ENCODE measurements at places on chromosomes 11 and 22. TPM values are rescaled to one million over a fixed set of nuclear protein-coding genes. Genes with fewer than 3 reads are reported as not detected.

DNA sequence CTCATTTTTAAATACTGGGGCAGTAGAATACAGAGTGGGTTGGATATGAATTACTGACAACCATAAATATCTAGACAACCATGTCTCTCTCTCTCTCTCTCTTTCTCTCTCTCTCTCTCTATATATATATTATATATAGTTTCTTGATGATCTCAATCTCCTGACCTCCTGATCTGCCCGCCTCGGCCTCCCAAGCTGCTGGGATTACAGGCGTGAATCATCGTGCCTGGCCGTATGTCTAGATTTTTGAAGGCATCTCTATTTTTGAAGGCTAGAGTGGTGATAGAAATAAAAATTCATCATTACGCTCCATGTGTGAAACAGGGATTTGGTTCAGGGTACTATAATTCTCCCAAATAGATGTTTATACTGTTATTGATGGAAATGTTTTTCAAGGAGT lies 84.1 kb downstream of the DDX10 start:
- no peak for DNase-seq

DNA sequence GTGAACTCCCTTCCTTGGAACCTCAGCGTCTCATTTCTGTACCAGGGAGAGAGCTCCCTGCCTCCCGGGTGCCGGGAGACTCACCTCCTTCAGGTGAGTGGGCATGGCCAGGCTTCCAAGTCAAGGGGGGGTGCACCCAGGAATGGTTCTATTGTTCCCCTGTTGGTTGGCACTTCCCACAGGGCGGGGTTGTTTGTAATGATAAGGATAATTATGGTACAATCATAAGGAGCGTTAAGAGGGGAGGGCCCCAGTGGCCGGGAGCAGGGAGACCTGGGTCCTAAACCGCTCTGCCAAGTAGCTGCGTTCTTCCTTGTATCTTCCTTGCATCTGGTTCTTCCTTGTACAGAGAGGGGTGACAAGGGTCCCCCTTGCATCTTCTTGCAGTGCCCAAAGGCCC lies 79.1 kb downstream of the LRRC32 start:
- DNase-seq, result no peak

- DNase-seq, result no peak
Observed at GRCh38 chr11:61916737-61917333, 531 bp downstream of the RAB3IL1 start.

DNA sequence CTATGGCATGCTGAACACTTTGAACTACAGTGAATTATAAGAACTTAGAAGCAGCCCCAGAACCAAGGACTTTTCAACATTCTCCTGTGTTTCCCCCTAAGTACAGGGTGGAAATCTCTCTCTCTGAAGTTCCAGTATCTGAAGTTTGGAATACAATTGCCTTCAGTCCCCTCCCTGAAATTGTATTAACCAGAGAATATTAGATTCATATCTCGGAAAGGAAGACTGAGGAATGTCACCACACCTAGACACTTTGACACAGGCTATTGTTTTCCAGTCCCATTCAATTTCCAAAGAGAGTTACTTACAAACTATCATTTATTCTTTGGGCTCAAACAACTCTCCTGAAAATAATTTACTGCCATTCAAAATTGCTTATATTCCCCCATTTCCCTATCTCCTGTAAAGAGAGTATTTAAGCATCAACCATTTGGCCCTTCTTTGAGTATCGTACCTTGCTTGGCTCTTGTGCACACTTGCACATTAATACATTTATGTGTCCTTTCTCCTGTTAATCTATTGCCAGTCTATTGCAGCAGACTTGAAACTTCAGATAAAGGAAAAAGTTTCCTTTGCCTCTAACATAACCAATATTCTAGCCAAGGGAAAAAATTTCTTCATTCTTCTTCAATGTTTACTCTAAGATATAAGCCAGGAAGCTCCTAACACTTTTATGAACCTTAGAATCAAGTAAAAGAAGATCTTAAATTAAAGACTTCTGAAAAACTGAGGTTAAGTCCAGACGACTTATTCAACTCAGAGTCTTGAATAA lies 402.4 kb upstream of the DDI1 start:
- no peak for DNase-seq

DNA sequence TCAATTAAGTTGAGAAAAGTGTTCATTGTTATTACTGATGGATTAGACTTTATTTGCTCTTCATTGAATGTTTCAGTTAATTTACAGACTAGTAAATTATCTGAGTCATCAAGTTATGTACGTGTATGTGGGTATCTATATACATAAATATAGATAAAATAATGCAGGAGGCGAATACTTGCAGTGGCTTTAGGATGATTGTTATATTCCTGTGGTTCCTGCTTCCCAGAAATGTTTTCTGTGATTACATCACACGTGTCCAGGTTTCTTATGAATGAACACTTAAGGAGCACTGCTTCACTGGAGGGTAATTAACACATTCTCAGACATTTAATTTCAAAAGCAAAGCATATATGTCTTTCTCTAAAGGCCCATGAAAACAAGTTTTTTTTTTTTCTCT lies 28.4 kb downstream of the YAP1 start:
- no peak for DNase-seq

DNA sequence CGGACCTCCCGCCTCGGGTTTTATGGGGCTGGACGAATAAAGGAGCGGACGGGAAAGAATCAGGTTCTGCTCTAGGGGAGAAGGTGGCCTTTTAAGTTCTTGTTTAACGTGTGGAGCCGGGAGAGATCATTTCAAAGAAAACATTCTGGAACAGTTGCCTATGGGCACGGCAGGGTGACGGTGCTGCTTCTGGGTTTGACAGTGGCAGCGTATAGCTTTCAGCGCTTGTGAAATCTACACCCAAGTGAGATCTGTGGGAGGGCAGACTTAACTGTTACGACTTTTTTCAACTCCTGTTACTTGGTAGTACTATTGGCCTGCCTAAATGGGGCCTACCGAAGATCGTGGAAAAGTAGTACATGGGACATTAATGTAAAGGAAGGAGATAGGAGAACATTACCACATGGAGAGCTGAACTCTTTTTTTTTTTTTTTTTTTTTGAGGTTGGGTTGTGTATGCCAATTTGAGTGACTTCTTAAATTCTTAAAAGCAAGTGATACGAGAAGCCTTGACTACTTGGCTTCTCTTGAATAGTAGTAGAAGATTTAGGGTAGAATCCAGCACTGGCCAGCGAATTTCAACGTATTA lies 743 bp downstream of the USP47 start:
- DNase-seq, result peak; percentile 82

DNA sequence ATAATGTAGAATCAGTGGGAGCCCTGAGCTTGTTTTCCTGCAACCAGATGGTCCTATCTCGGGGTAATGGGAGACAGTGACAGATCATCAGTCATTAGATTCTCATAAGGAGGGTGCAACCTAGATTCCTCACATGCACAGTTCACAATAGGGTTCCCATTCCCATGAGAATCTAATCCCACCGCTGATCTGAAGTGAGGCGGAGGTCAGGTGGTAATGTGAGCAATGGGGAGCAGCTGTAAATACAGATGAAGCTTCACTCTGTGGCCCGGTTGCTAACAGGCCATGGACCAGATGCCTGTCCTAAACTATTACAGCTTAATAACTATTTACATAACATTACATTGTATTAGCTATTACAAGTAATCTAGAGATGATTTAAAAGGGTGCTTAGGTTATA lies 17.0 kb downstream of the DIXDC1 start:
- no peak for DNase-seq

DNA sequence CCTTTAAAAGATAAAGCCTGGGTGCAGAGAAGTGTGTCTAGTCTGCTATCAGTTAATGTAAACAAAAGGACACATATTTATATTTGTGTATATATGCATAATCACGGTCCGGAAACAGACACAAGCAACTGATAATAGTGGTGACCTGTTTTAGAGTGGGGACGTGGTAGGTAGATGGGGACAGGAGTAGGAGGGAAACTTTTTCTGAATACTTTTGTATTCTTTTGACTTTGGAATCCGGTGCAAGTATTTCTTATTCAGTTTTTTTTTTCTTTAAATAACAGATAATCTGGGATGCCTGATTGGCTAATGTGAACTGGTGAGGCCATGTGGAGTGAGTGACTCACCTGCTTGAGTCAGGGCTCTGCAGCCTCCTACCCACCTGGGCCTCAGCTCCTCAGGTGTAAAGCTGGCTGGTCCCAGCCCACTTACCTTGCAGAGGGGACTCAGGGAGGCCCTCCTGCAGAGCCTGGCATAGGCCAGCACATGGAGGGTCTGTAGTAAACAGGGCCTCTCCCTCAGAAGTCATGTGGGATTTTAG lies 15.3 kb downstream of the MICAL2 start:
- no peak for DNase-seq

- DNase-seq, result no peak
Observed at GRCh38 chr11:1586699-1587098, 1.6 kb upstream of the KRTAP5-1 start.

- DNase-seq, result no peak
Observed at GRCh38 chr11:63598556-63598955, 15.7 kb downstream of the PLAAT3 start.

- no peak for DNase-seq
Observed at GRCh38 chr11:94776351-94777321, 8.5 kb downstream of the AMOTL1 start.

DNA sequence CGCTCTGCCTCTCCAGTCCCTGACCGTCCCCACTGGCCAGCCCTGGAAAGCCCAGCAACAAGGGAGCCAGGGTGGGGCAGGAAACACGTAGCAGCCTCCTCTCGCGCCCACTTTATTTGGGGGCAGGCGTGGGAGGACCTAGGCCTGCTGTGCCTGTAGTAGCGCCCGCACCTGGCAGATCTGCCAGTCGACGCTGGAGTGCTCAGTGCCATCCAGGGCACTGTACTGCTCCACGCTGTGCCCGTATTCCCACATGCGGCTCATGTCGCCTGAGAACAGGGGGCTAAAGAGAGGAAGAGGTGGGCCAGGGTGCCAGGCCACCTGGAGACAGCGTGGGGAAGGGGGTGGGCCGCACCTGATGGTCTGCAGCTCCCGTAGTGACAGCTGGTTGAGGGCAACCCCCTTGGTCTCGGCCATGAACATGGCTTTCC lies 17.0 kb upstream of the DRICH1 start:
- DNase-seq, result no peak

DNA sequence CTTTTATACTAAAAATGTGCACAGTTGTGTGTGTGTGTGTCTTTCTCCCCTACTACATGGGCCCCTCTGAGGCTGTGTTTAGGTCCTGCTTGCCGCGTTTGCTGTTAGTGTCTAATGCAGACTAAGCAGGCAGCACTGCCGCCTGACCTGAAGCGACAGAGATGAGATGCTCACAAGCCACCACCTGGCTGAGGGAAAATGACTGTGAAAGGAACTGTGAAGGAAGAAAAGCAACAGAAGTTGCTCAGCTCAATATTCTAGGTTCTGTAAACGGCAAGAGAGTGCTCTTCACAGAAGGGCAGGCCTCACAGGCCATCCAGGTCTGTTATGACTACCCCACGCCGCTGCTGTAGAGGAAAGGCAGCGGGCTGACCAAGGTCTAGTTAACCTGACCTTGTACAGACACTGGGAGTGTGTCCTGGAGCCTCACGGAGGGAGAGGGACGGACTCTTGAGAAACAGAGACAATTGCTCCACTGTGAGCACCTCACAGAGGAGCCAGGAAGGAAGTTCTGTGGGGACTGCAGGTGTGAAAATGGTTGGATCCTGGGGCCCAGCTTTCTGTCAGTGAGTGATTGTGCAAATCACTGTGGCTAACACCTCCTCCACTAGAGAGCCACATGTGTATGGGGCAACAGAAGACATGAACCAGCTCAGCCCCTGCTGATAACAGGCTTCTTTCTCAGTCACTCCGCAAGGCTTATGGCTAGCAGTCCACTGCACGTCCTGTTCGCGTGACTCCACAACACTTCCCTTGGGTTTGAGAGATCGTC lies 31.3 kb upstream of the YPEL1 start:
- DNase-seq, result no peak

DNA sequence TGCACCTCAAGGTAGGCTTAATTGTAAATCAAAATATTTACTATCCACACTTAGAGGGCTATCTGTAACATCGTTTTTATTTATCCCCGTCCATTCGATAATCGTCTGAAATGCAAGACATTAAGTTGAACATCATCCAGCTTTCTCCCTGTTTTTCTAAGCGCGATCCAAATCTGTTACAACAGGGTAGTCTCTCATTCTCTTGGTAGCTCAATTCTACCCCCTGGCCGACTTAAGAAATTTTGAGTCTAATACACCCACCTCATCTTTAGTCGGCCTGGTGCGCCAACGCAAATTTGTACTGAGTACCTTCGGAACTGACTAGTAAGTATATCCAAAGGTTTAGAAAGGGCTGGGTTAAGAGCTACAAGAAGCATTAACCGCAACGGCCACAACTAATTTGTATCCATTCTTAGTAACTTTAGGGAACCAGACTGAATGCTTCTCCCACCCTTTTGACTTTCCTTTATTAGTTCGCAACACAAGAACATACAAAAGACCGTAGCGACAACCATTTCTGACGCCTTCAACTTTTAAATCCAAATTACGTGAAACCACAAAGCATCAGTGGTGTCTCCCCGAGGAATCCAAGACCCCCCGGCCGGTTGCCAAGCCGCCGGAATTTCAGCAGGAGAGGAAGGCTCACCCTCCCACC lies 1.0 kb upstream of the ZNF143 start:
- DNase-seq, result no peak

- DNase-seq, result no peak
Observed at GRCh38 chr11:119103793-119104192, 2.1 kb upstream of the DPAGT1 start.

DNA sequence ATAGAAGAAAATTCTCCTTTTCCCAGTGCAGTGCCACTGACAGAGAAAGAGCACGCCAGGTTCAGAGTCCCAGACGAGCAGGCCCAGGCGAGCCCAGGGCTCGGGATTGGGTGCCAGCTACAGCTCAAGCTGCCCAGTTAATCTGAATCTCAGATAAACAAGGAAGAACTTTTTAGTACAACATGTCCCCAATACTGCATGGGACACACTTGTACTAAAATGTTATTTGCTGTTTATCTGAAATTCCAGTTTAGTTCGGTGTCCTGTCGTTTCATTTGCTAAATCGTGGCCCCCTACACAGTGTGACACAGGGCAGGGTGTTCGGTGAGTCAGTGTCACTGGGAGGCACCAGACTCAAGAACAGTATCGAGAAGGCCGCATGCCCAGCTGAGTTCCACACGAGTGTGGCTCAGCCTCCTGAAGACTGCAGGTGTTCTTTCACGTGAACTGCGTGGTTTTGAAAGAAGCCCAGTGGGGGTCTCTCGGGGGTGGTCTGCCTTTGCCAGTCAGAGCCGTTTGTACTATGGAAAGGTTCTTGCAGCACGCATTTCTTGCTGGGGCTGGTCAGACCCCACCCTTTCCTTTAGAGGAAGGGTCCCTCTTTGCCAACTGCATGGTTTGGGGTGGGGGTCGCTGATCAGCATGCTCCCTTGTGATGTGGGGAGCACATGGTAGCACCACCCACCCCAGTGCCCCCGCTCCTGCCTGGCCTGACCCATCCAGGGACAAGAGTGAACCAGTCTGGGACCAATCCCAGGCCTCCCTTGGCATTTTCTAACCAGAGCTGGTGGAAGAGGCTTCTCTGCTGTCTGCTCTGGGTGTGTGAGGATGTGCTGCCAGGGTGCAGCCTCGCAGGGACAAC lies 115.6 kb upstream of the B3GAT1 start:
- peak; percentile 15 for DNase-seq

Gene LMO1
- total RNA-seq, result not detected

Gene ZBTB3
- total RNA-seq, result 15.0 TPM
